ENCODE measurements at places on chromosomes 6 and 20.

- no peak for DNase-seq
Observed at GRCh38 chr6:27205375-27206278, 41.9 kb upstream of the PRSS16 start.

GRCh38 chr6:106519460-106520394 is 109.6 kb downstream of the RTN4IP1 start:
- peak; percentile 76 for DNase-seq

DNA sequence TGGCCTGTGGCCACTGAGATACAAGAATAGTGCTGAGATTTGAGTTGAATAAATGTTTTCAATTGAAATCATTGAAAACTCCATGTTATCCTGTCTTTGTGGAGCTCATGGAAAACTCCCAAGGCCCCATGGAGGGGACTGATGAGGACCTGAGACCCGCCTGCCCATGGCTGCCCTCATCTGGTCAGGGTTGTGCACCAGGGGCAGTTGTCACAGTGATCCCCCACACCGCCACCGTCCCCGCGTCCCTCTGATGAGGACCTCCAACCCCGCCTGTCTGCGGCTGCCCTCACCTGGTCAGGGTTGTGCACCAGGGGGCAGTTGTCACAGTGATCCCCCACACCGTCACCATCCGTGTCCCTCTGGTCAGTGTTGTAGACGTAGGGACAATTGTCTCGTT is 27.8 kb downstream of the THBS2 start:
- DNase-seq: no peak

DNA sequence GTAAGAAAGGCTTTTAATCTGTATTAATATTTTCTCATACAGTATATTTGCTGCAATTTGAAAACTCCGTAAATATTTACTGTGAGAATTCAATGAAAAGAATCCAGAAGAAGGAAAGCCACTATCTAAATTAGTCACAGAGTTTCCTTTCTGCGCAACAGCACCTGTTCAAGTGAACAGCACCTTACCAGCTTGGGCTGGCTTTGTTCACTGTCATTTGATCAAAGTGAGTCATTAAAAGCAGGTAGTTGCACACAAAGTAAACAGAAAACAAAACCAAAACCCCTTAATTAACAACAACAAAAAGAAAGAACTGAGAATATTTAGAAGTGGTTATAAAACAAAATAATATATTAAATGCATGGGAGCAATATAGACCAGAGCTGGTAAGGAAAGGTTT is 12.8 kb downstream of the SMLR1 start:
- DNase-seq: no peak

GRCh38 chr6:133855276-133855990 is 33.5 kb upstream of the TCF21 start:
- no peak for DNase-seq

DNA sequence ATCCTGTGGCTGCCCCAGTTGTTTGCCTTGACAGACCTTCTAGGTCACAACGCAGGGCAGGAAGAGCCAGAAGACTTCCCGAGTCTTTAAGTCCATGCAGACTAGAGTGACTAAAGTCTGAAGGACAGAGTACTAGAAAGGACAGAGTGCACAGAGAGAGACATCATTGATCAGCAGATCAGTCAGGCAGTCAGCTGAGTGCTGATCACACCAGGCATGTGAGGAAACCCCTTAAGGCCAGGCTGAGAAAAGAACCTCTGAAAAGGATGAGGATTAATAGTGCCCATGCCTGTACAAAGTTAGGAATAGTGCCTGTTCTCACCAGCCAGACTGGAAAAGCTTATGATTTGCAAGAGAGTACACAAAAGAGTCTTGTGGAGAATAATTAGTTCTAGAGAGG is 91.3 kb downstream of the CFAP61 start:
- no peak for DNase-seq

GRCh38 chr20:15012566-15012965 is 675.2 kb upstream of the FLRT3 start:
- no peak for DNase-seq

GRCh38 chr20:6683021-6683977 is 84.2 kb upstream of the BMP2 start:
- no peak for DNase-seq

DNA sequence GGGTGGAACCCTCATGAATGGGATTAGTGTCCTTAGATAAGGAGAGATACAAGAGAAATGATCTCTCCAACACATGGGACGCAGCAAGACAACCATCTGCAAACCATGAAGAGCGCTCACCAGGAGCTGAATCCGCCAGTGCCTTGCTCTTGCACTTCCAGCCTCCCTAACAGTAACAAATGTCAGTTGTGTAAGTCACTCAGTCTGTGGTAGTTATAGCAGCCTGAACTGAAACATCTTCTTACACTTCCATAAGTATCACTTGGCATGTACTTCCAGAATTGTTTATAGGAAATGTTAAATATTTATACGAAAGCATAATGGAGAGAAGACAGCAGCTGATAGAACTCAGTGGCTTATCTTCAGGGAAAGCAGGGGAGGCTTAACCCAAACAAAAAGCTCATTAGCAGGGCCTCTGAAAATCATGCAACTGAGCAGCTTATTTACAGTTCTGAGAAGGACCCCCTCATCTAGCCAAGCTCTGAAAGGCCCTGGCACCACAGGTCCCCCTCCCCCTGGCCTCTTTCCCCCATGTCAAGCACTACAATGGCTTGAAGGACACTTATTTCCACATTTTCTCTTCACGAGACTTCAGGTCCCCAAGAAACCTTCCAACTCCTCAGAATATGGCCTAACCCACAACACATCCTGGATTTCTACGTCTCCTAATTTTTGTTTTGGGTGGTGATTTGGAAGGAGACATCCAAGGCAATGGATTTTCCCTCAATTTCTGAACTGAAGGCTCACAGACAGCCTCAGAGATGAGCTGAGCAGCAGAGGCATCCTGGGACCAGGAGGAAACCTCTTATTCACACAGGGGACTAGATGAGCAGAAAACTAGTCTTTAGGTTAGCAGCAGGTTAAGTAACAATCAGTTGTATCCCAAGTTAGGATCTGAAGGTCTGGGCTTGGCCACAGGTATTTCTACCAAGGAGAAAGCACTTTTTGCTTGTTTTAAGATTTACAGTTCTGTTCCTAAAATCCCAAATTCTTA is 49.1 kb downstream of the GCLC start:
- peak; percentile 84 for DNase-seq

DNA sequence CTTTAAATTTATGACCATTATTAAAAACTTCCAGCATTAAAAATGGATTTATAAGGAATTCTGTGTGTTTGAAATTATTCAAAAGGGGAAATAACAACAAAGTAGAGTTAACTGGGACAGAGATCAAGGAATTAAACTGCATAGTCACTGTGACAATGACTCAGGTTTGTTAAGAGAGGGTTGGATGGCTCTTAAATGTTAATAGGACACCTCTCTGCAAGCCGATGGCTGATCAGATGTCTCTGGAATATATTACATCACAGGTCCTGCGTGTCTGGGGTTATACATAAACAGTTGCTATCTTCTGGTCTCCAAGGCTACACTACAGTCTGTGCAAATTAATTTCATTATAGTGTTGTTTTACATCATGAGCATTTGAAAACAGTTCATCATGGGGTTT is 574.3 kb downstream of the COL12A1 start:
- no peak for DNase-seq

- no peak for DNase-seq
Observed at GRCh38 chr6:159090530-159091480, 46.0 kb upstream of the TAGAP start.

GRCh38 chr20:6626805-6627204 is 140.7 kb upstream of the BMP2 start:
- no peak for DNase-seq

DNA sequence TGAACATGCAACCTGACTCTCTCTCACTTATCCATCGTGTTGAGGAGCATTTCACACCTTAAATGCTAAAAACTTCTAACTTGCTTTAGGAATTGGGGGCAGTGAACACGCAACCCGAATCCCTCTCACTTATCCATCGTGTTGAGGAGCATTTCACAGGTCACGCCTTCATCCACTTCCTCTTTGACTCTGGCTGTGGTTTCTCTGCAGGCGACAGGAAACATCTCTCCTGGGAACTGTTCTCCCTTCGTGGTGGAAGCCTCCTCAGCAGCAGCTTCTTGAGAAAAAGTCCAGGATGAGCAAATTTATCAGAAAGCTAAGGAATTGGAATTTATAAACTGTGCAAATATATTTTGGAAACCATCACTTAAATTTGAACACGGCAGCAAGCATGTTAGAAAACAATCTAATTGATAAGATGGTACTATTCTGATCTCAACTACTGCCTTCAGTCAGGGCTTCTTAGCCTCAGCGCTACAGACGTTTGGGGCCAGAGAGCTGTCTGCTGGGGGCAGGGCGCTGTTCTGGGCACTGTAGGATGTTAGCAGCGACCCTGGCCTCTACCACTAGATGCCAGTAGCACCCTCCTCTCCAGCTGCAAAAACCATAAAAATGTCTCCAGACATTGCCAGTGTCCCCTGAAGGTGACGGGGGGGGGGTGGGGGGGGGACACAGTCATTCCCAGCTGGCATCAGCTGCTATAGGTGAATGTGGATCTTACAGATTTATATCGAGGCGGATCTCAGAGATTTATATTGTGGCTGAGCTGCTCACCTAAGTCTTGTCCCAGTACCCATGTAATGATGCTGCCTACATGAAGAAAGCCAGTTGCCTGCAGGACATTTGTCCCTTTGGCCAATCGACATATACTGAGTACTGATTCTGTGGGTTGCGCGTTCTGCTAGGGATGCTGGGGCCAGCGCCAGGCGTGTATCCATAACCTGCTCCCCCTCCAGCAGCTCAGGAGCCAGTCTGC is 26.2 kb downstream of the CTCFL start:
- DNase-seq: no peak

GRCh38 chr6:155378276-155378675 is 64.0 kb upstream of the TFB1M start:
- no peak for DNase-seq

DNA sequence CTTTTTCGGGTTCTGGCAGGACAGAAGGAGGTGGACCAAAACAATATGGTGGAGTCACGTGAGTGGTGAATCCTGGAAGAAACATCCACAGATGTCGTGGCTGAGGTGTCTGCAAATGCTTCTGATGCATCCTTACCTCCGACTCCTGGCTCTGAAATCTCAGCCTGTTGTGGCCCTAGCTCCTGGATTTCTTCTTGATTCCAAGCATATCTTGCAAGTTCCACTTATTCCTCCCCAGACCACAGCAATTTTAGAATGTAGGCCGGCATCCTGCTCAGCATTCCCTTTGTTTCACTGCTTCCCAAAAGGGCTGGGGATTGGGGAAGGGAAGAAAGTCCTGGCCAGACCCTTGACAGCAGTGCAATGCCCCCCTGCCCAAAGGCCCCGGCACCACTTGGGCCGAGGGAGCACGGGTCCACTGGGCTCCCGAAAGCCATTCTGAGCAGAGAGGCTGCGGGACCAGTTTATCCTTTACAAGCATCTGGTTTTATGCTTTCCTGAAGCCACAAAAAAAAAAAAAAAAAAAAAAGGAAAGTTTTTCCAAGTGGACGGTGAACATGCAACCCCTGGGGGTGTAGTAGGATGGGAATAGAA is 200.9 kb upstream of the RNF24 start:
- DNase-seq: no peak

Measured in AG04450 (cell line).